Activated CD4-positive, CD25-positive, alpha-beta regulatory T cell treated with anti-CD3 and anti-CD28 coated beads, Interleukin-2, amount 50 U/mL, for 72 hours (primary cell): ENCODE measurements at places on chromosomes 4 and X.

- no peak for DNase-seq
These were observed 74.9 kb downstream of the MAGEB10 start for GRCh38 chrX:27882695-27883094.

GRCh38 chr4:142353149-142353738, 492.9 kb downstream of the INPP4B start:
- DNase-seq, result no peak

DNA sequence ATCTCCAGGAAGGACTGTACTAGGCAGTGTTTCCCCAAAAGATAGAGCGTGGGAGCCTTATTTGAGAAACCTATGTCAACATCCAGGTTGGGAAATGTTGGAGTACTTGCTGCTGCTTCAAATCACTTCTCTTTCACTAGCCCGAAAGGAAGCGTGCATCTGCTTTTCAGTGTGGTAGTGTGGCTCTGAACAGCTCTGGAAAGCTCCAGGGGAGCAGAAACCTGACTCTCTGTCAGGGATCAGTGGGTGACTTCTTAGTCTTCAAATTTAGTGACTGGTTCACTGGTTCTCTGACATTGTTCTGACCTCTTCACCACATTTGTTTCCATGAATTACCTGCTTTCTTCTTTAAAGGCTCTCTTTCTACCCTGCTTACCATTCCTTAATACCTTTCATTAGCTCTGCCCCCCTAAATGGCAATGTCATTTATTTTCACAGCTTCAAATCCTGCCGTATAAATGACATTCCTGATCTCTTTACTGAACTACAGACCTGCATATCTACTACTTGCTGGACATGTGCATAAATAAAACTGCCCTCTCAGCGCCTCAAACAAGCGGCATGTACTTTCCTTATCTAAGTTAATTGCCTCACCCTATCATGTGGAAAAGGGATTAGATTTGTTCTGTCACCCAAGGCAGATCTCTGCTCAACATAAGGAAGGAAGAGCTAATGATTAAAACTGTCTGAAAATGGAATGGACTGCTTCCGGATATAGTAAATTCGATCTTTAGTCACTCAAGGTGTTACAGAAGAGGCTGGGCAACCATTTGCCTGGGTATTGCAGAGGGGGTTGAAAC, 37.0 kb downstream of the DLG3 start:
- no peak for DNase-seq

DNA sequence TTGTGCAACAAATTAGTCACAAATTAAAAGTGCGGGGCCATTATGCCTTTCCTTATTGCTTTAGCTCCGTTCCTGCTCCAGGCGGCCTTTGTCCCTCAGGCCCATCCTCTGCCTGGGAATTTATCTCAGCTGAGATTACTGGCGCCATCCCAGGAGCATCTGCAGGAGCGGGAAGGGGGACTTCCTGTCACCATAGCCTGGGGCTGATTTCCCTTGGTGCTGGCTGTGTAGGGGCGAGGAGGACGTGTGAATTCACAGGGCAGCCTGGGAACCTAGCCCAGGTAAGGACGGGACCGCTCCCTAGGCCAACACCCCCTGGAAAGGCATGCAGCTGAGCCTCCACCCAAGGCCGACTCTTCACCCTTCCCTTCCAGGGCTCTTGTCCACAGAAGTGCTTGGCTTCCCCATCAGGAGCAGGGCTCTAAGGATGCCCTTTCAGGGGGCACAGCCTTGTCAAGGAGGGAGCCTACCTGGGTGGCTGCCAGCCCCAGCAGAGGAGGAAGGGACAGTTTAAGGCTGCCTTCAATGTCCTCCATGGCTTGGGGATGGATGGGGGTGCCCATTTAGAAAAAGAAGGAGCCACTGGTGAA, 72.6 kb upstream of the NKX1-1 start:
- peak; percentile 2 for DNase-seq

DNA sequence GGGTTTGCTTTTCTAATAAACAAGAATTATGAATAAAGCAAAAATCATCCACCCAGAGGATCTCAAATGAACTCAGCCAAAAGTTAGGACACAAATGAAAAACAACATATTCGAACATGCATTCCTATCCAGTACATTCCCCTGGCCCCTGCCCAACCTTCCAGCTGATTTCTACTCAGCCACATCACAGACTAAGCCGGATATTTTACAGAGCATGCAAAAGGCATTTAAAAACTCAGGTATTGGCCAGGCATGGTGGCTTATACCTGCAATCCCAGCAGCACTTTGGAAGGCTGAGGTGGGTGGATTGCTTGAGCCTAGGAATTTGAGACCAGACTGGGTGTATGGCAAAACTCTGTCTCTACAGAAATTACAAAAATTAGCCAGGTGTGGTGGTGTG, 54.6 kb downstream of the RELL1 start:
- DNase-seq, result no peak

DNA sequence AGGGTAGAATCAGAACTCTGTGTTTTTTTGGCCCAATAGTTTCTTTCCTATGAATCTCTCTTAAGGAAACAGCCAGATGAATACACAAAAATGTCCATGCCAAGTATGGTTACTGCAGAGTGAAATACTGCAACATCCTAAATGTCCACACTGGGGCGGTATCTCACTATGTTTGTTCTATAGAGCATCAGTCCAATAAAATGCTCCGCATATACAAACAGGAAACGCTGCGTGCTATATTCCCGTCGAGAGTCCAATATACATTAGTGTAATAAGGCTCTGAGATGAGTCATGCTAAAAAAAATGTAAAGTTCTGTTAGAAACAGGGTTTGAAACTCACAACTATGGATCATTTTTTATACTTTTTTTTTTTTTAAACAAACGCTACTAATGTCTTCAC, 72.9 kb upstream of the ENOX2 start:
- DNase-seq, result no peak
